ENCODE measurements at places on chromosomes 4 and X.

DNA sequence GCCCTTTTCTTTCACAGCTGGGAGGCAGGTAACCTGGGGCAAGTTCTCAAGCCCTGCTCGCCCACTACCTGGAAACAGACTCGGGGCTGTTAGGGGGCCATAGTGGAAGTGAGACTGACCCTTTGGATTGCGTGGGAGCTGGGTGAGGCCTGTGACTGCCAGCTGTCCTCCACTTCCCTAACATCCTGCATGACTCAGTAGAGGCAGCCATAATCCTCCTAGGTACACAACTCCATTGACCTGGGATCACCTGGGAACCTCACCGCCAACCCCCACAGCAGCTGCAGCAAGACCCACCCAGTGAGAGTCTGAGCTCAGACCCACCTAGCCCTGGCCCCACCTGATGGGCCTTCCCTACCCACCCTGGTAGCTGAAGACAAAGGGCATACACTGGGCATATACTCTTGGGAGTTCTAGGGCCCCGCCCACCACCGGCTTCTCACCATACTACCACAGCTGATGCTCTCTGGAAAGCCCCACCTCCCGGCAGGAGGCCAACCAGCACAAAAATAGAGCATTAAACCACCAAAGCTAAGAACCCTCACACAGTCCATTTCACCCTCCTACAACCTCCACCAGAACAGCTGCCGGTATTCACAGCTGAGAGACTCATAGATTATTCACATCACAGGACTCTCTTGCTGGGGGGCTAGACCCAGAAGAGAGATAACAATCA, 61.1 kb upstream of the DCTD start:
- DNase-seq: no peak

GRCh38 chr4:2962614-2963174, 512 bp downstream of the NOP14 start:
- no peak for DNase-seq

- no peak for DNase-seq
Observed at GRCh38 chr4:125529071-125529470, 214.3 kb downstream of the FAT4 start.

- no peak for DNase-seq
Observed at GRCh38 chrX:7447801-7448499, 300.0 kb upstream of the PUDP start.

All from NCI-H187 treated with DMSO at 0.1 percent for 48 hours (cell line).